AG04449 (cell line): ENCODE measurements at places on chromosomes 12 and 14.

DNA sequence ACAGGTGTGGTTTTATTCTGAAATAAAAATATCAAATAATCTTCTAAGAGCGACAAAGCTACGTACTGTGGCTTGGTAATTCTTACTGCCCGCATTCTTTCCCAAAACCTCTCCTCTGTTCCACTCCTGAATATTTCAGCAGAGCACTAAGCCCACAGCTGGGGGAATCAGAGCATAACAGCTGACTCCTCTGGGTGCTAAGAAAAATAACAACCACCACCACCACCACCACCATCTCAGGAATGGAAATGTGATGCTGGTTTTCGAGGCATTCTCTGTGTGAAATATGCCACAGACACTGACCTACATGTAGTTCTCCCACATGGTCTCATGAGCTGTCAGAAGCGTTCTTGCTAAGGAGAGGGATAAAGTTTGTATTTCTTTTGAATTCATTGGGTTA, 183.7 kb downstream of the BMP4 start:
- no peak for DNase-seq

- no peak for DNase-seq
Observed at GRCh38 chr12:79360286-79360685, 330.5 kb downstream of the PAWR start.

GRCh38 chr14:65290830-65291229, 121.7 kb upstream of the FUT8 start:
- DNase-seq = peak; percentile 65

DNA sequence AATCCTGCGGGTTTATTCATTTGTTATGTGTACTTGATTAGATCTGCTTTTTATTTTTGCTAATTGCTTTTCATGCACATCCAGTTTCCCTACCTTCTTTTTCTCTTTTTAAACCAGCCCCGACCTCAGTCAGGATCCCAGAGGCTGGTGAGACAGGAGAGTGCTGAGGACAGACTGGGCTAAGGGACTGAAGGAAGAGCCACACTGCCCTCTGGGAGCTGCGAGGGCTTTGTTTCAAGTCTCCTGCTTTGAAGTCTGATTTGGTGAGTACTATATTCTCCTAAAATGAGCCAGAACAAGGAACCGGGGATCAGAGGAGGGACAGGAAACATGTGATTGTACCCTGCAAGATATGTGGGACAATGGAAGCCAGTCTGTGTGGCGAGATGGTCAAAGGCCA, 23.9 kb downstream of the PRICKLE1 start:
- DNase-seq = no peak

- DNase-seq = no peak
Observed at GRCh38 chr12:4908684-4909409, 858 bp upstream of the KCNA1 start.
